Jurkat, Clone E6-1 (cell line): ENCODE measurements at places on chromosomes 7 and 10.

GRCh38 chr10:16363741-16364140, 73.1 kb upstream of the PTER start:
- no peak for DNase-seq

GRCh38 chr10:70378122-70378521, 4.3 kb downstream of the LRRC20 start:
- DNase-seq = no peak

- no peak for DNase-seq
Observed at GRCh38 chr10:10730471-10731043, 287.1 kb upstream of the CELF2 start.

DNA sequence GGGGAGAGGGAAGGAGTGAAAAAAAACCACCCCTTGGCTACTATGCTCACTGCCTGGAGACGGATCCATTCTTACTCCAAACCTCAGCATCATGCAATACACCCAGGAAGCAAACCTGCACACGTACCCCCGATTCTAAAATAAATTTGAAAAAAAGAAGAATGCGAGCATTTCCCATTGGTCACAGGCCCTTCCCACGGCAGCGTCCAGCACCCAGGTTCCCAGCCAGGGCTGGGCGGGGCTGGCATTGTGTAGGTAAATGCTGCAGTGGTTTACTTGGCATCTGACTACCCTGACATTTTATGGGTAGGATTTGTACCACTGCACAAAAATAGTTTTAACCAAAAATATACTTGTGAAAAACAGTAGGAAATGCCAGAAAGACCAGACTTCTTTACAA, 418.9 kb downstream of the DNAJB6 start:
- DNase-seq = no peak

GRCh38 chr10:17910125-17910789, 41.5 kb upstream of the SLC39A12 start:
- peak; percentile 46 for DNase-seq
